ENCODE measurements at places on chromosomes 5 and 9.

GRCh38 chr5:115179394-115180164 is 9.9 kb upstream of the TRIM36 start:
- DNase-seq: no peak

GRCh38 chr9:122498883-122499288 is 11.7 kb upstream of the OR1J2 start:
- DNase-seq: no peak

GRCh38 chr5:93346301-93346700 is 234.7 kb downstream of the NR2F1-AS1 start:
- no peak for DNase-seq

GRCh38 chr5:38258319-38259061 is at the start of gene EGFLAM:
EGFLAM (plus strand) TSS chr5:38258559; CDS start chr5:38258755, 196 bp downstream.
- DNase-seq: no peak

DNA sequence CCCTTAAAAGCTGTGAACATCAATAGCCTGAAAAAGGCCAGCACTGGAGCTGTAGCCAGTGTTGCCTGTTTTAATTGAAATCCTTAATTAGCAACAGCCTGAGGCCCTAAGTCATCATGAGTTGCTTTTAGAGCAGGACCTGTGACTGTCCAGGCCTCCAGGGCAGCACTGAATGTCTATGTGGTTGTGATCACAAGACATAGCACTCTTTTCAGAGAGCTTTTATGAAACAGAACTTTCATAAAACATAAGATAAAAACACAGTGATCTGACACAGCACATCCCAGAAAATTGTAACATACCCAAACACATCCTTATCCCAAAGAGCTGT is 85.5 kb upstream of the MYO10 start:
- no peak for DNase-seq

GRCh38 chr5:9351546-9351945 is 194.3 kb downstream of the SEMA5A start:
- no peak for DNase-seq

GRCh38 chr5:112127861-112128260 is 291.2 kb downstream of the EPB41L4A start:
- DNase-seq: no peak

DNA sequence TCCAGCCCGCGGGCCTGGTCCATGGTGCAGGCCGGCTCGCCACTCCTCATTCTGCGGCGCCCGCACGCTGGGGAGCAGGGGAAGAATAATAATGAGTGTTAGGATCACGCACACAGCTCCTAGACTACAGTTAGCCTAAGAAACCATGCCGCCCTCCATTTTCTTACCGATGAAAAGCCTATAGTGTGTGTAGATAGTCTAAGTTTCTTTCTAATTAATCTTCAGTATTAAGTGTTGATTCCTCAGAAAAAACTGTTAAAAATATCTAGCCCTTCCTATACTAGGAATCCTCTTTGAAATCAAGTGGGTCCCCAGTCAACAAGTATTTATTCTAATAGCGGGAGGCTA is 9.3 kb downstream of the ZBED3 start:
- DNase-seq: no peak

- DNase-seq: no peak
Observed at GRCh38 chr9:2414465-2414864, 207.1 kb upstream of the VLDLR start.

DNA sequence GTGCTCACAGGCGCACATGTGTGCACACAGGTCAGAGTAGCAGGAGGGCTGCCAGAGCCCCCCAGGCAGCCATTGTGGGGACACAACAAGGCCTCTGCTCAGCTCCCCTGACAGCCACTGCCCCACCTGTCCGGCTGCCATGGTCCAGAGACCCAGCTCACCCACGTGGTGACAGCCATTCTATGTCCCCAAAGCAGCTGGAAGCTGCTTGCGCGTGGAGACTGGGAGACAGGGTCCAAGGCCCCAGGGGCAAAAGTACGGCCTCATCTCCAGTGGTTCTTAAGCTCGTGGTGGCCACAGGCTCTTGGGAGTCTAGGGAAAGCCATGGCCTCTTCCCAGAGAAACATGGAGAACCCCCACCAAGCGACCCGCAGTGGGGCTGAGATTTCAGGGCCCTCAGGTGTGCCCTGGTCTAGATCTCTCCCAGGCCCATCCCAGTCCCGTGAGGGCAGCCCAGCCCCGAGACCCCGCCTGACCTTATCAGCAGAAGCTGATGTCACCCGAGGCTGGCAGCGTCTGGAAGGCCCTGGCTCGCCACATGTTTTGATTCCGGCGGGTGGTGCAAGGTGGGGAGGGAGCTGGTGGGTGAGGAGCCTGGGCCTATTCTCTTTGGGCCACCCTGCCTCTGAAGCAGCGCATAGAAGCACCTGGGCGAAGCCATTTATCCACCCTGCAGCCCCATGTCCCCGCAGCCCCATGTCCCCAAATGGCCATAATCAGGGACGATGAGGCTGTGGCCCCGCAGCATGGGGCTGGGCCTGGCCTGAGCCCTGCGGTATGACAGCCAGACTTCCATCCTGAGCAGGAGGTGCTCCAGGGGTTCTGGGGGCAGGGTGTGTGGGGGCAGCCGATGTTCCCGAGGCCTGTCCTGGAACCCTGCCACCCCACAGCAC is 31.7 kb downstream of the GLT6D1 start:
- DNase-seq: no peak

- no peak for DNase-seq
Observed at GRCh38 chr5:121913418-121913817, 48.4 kb upstream of the SRFBP1 start.

DNA sequence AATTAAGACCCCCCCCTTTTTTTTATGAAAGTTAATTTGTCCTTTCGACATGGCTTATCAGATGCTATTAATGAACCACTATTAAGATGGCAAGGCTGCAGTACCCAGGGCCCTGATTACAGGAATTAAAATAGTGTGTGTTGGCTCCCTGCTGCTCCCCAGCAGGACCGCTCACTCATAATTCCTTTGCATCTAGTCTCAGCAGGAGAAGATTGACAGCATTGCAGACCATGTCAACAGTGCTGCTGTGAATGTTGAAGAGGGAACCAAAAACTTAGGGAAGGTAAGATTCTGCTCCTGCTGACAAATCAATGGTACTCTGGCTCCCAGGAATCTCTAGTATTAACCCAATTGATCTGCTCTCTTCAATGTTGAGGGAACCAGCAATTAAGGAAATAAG is 61.0 kb downstream of the STX17 start:
- no peak for DNase-seq

GRCh38 chr9:36153746-36154145 is 15.4 kb upstream of the CCIN start:
- DNase-seq: no peak

GRCh38 chr5:147286296-147286695 is 51.5 kb downstream of the STK32A start:
- DNase-seq: no peak

DNA sequence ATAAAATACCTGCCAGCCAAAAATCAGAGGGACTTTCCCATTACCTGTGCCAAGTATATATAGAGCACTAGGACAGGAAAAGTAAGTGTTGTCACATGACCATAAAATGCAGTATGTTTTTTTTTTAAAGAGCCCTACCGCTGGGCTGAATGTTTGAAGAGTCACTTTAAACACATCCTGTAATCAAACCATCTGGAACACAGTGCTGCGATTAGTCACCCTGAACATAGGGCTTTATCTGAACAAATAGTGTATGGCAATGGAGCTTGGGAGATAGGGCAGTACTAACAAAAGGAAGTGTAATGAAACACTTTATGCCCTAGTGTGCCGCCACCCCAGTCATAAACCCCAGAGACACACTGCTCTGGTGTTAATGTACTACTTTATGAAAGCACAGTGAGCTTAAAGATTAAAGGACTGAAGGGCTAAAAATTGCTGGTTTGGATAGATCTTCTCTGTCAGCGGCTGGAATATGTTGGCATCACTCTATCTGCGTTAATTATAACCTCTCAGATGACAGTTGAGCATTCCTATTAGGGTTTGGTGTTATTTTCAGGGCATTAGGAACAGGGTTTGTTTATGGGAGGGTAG is 90.4 kb downstream of the ZNF608 start:
- no peak for DNase-seq

DNA sequence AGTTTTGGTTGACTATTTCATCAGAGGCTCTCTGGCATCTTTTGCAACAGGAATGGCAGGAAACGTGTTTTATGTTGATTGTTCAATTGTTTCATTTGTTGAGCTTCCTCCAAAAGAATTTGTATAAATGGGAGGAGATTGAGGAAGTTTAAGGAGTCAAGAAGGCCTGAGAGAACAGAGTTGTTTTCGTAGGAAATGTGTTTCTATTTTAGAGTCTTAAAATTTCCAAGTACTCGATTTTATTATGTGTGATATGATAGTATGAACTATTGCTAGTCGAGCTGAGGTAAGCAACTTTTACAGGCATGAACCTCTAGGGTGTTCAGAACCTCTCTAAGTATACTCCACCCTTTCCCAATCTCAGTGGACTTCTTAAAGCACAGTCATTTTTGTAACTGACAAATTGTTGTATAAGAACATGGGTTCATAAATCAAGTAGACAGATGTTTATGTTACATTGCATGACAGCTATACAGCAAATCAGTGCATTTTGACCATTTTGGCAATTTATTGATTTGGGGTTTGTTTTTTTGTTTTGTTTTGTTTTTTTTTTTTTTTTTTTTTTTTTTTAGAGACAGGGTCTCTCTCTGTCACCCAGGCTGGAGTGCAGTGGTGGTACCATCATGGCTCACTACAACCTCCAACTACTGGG is 47.4 kb downstream of the POLK start:
- no peak for DNase-seq

DNA sequence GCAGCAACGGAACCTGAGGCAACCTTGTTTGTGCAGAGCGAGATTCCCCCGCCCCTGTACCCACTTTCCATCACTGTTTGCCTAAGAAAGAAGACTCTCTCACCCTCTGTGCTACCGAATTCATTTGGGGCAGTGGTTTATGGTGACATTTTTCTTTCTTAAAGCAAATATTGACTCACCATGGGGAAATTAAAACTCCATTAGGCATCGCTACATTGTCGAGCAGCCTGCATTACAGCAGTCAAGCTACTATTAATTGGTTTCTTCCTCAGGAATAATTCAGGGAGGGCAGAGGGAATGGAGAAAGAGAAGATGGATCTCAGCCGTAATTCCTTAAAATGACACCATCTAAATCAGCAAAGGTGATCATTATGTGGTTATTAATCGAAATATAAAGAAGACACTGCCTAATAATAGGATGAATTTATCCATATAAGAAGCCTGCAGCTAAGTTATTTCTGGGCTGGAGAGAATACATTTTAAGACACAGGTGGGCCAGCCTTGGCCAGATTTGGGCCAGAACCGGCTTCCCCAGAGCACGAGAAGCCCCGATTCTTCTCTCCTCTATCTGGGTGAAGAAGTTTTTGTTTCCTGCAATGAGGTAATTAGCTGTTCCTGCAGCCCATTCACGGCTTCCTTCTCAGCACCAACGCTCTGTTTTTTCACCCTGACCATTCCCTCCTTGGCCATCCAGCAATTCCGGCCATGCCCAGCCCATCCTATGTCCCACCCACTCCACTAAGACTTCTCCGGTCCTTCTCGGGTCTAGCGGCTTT is 16.8 kb downstream of the CFAP77 start:
- DNase-seq: no peak

- no peak for DNase-seq
Observed at GRCh38 chr9:6426117-6426516, 13.1 kb downstream of the UHRF2 start.
